ENCODE measurements at places on chromosomes 4 and X. TPM values are rescaled to one million over a fixed set of nuclear protein-coding genes. Genes with fewer than 3 reads are reported as not detected.

DNA sequence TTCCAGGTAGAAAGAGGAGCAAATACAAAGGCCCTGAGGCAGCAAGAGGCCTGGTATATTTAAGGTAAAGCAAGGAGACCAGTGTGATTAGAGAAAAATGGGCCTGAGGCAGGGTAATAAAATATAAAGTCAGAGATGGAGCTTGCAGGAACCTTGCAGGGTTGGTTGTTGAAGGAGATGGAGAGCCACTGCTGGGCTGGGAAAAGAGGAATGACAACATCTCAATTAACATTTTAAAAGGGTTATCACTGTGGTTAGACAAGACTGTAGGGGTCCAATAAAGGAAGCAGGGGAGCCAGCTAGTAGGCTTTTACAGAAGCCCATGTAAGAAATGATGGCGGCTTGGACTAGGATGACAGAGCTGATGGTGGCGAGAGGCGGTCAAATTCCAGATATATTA, 205.5 kb upstream of the MBNL3 start:
- no peak overlapping the region for H3K4me3 ChIP-seq
- peaks cover 16% of the 10 kb centered on the region for H3K27me3 ChIP-seq
- H3K36me3 ChIP-seq = no peaks in the 10 kb centered on the region
- no peak overlapping the region for H3K27ac ChIP-seq

- H3K4me3 ChIP-seq = no peak overlapping the region
- H3K36me3 ChIP-seq = no peaks in the 10 kb centered on the region
- H3K27ac ChIP-seq = no peak overlapping the region
- H3K27me3 ChIP-seq = peaks cover 6% of the 10 kb centered on the region
- H3K4me1 ChIP-seq = peaks cover 6% of the 10 kb centered on the region
- DNase-seq = no peak
These were observed 12.0 kb downstream of the ZFYVE28 start for GRCh38 chr4:2406406-2406805.

DNA sequence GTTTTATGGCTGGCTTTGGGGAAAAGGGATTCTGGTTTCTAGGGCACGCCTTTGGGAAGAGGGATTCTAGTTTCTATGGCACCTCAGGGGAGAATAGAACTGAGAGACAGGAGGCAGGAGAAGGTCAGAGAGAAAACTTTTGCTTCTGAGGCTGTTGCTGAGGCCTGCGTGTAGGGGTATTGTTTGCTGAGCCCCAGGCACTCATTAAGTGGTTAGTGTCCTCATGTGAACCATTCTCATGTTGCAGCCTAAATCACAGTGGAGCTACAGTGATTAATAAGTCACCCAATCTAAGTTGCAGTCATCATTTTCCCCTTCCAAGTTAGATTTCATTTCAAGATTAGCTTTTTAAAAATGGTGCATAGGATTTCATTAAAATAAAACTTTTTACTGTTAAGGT, 29.0 kb downstream of the VCX3A start:
- H3K4me3 ChIP-seq = no peak overlapping the region
- H3K4me1 ChIP-seq = no peaks in the 10 kb centered on the region
- no peaks in the 10 kb centered on the region for H3K27me3 ChIP-seq
- no peak overlapping the region for H3K27ac ChIP-seq
- DNase-seq = no peak

GRCh38 chrX:68651110-68651509, 3.6 kb downstream of the STARD8 start:
- no peak overlapping the region for H3K27ac ChIP-seq
- no peak for DNase-seq
- H3K4me1 ChIP-seq = peaks cover 28% of the 10 kb centered on the region
- H3K27me3 ChIP-seq = no peaks in the 10 kb centered on the region

Gene TSPAN6
- total RNA-seq = 37.3 TPM

GRCh38 chrX:122188751-122189150, 995.3 kb upstream of the GRIA3 start:
- H3K27me3 ChIP-seq = no peaks in the 10 kb centered on the region
- no peak for DNase-seq
- H3K4me1 ChIP-seq = no peaks in the 10 kb centered on the region
- H3K36me3 ChIP-seq = no peaks in the 10 kb centered on the region

Gene GABRG1
- total RNA-seq = not detected

Gene CYTL1
- 0.36 TPM for total RNA-seq

GRCh38 chr4:174467107-174467506, 55.2 kb downstream of the HPGD start:
- no peaks in the 10 kb centered on the region for H3K36me3 ChIP-seq
- no peak overlapping the region for H3K27ac ChIP-seq
- no peaks in the 10 kb centered on the region for H3K4me1 ChIP-seq
- no peak for DNase-seq

DNA sequence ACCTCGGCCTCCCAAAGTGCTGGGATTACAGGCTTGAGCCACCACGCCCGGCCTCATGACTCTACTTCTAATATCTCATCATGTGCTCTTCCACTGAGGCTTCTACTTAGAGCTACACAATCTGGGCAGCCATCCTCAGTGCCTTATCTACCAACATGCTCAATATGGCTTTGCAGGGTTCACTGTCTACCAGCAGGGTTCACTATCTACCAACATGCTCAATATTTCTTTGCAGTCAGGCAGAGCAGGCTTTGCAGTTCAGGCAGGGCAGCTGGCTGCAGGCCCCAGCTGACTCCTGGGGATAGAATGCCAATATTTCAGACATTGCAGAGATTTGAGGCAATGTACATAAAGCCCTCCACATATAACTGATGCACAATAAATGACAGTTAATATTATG, 47.5 kb downstream of the PKD2 start:
- no peaks in the 10 kb centered on the region for H3K4me1 ChIP-seq
- H3K27me3 ChIP-seq = no peaks in the 10 kb centered on the region
